ENCODE measurements at places on chromosomes 2 and 18.

GRCh38 chr2:35503738-35504199, 851.8 kb upstream of the CRIM1 start:
- no peak for DNase-seq

DNA sequence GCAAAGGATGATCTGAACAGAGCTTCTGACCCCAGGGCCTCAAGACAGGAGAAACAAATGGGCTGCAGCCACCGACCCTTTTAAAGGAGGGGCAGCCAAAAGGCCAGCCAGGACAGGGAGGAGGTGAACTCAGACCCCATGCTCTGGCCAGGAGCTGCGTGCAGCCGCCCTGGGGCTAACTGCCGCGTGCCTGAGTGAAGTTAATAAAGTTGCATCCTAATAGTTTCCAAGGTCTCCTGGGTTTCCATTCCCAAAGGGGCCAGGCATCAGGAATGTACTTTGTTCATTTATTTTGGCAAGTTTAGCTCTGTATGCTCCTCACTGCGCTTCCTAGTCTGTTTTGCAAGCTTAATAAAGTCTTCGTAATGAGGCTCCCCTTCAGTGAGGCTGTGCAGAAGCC, 60.7 kb downstream of the EN1 start:
- DNase-seq, result no peak

GRCh38 chr2:120245520-120246332, 6.9 kb upstream of the RALB start:
- DNase-seq, result no peak

GRCh38 chr2:109423556-109424359, 190.0 kb downstream of the SEPTIN10 start:
- DNase-seq, result no peak

DNA sequence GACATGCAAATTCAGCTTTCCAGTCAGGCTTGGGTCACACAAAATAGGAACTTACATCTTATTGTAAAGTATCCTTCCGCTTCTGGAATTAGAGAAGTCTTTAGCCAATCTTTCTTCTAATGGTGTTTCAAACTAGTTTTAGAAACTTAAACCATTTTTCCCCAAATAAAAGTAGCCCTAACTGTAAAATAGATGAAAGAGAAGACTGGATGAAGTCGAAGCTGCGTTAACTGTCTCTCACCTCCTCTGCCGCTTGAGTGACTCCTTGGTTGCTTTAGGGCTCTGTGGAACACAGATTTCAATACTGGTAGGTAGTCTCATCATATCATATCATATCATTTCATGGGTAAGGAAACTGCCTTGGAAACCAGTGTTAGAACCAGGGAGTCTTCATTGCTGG, 498.4 kb downstream of the XIRP2 start:
- DNase-seq, result no peak

DNA sequence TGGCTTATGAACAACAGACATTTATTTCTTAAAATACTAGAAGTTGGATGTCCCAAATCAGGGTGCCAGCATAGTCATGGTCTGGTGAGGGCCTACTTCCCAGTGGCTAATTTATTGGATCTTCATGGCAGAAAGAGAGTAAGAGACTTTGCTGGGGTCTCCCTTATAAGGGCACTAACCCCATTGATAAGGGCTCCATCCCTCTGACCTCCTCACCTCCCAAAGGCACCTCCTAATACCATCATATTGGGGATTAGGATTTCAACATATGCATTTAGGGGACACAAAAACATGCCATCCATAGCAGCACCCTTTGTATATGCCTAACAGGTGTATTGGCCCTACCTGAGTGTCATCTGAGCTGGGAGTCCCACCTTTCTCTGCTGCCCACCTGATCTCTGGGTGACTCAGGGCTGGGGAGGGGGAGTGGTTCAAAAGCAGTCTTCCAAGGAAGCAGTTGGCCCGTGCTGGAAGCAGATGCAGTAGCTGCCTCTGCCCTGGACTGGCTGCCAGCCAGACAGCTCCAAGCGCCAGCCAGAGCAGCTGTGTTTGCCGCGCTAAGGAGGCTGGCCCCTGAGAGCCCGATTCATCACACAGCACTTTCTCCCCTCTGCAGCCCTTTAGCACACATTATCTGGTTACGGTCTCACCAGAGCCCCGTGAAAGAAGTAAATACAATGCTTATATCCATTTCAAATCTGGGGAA, 84.6 kb downstream of the SMAD7 start:
- DNase-seq, result no peak

DNA sequence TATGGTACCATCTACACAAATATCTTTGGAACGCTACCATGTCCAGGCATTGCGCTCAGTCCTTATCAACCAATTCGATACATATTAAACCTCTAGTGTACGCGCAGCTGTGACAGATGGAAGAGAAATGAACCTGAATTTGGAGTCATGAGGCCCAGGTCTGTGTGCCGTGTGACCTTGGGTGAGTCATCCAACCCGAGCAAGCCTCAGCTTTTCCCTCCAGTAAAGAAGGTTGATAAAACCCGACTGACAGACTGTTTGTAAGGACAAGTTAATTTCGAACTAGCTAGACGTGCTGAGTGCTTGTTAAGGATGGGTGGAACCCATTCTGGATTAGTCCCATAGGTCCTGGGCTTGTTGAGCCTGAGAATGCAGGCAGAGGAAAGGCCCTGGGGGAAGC, 28.2 kb downstream of the GREB1 start:
- no peak for DNase-seq

GRCh38 chr2:127566139-127566417, 30.6 kb downstream of the MYO7B start:
- no peak for DNase-seq

- no peak for DNase-seq
These were observed 114.7 kb downstream of the RTP5 start for GRCh38 chr2:241984271-241984655.
